Stimulated activated CD4-positive, alpha-beta T cell treated with anti-CD3 and anti-CD28 coated beads, Interleukin-1b, Interleukin-23, amount 100 ng/mL, for 24 hours (primary cell): ENCODE measurements at places on chromosomes 5 and 9.

GRCh38 chr5:143698574-143698973 lies 113.4 kb upstream of the HMHB1 start:
- no peak for DNase-seq

GRCh38 chr5:158127536-158127935 lies 268.6 kb upstream of the CLINT1 start:
- DNase-seq = no peak

DNA sequence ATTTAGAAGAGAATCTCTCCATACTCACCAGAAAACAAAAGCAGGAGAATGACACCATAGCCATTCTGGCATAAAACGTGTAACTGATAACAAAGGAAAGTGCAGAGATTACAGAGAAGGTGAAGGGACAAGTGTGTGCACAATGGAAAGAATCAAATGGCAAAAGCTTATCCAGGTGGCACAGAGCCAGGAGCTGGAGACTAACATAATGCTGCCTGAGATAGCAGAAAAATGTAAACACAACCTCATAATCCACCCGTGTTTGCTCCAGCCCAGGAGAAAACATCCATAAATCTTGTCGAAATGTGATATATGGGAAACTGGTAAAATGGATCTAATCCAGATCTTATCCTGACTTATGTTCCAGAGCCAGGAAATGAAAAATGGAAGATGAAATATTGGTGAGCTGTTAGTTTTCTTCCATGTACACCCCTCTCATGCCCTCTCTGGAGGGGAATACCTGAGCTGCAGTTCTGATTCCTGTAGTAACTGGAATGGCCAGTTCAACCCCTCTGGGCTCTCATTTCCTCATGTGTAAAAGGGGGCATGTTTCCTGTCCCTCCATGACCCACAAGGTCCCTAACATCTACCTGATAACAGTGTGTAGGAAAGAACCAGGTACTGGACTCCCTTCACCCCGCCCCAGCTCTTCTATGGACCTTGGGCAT lies 212.3 kb upstream of the DAPK1 start:
- no peak for DNase-seq

- DNase-seq = no peak
Observed at GRCh38 chr5:135153661-135154060, 119.6 kb upstream of the PITX1 start.
